DND-41 (cell line): ENCODE measurements at places on chromosomes 13 and 19.

- no peaks in the 10 kb centered on the region for H3K27me3 ChIP-seq
- DNase-seq: no peak
- no peak overlapping the region for H3K27ac ChIP-seq
- no peak overlapping the region for H3K4me3 ChIP-seq
Measured at GRCh38 chr13:111493468-111493867, 173.0 kb downstream of the TEX29 start.

DNA sequence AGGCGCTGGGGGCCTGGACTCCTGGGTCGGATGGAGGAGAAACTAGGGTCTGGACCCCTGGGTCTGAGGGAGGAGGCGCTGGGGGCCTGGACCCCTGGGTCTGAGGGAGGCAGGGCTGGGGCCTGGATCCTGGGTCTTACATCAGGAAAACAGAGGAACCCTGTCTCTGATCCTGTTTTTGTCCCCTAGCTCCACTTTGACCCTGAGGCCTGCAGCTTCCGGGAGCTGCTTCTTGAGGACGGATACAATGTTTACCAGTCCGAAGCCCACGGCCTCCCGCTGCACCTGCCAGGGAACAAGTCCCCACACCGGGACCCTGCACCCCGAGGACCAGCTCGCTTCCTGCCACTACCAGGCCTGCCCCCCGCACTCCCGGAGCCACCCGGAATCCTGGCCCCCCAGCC, 2.4 kb downstream of the FGF21 start:
- H3K27ac ChIP-seq: no peak overlapping the region
- no peak for DNase-seq
- H3K4me1 ChIP-seq: no peaks in the 10 kb centered on the region
- peaks cover 13% of the 10 kb centered on the region for H3K27me3 ChIP-seq
- H3K4me3 ChIP-seq: no peak overlapping the region

DNA sequence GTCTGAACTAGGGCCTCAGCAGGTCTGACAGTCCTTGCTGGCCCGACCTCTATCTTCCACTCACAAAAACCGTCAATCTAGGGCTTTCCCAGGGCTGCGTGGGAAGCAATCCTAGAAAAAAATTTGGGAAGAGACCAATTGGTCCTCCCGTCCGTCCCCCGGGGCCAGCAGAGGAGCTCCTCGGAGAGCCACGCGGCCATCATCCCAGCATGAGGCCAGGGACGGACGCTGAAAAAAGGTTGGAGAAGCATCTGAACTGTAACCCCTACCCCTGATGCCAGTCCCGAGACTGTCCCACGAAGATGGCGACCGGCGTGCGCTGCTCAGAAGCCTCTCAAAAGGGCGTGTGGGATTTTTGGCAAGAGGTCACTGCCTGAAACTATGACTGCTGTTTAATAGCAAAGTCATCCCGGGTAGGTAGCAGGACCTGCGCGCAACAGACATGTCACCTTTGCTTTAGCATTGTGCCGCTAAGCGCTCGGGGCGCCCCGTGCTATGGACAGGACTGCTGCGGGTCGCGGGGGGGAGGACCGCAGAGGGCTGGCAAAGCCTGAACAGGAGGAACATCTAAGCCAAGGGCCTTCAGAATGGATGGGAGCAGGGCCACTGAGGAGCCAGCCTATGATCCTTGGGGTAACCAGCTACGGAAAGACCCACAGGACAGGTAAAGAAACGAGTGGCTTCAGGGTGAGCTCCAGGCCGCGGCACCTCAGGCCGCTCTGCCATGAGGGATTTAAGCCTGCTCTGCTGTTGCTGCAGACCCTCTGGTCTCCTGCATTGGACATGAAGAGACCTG, 10.6 kb downstream of the AKAP8 start:
- H3K36me3 ChIP-seq: peaks cover 97% of the 10 kb centered on the region
- DNase-seq: no peak
- no peak overlapping the region for H3K27ac ChIP-seq
- H3K4me3 ChIP-seq: no peak overlapping the region

- no peaks in the 10 kb centered on the region for H3K4me1 ChIP-seq
- no peaks in the 10 kb centered on the region for H3K36me3 ChIP-seq
- no peak for DNase-seq
- H3K27ac ChIP-seq: no peak overlapping the region
- no peak overlapping the region for H3K4me3 ChIP-seq
Measured at GRCh38 chr13:98386637-98387036, 190.3 kb downstream of the STK24 start.

GRCh38 chr13:102999499-102999898, 66.7 kb downstream of the SLC10A2 start:
- no peaks in the 10 kb centered on the region for H3K27me3 ChIP-seq
- H3K27ac ChIP-seq: no peak overlapping the region
- no peaks in the 10 kb centered on the region for H3K36me3 ChIP-seq
- no peak overlapping the region for H3K4me3 ChIP-seq

- no peak overlapping the region for H3K4me3 ChIP-seq
- DNase-seq: no peak
- H3K27me3 ChIP-seq: no peaks in the 10 kb centered on the region
- no peaks in the 10 kb centered on the region for H3K4me1 ChIP-seq
- H3K36me3 ChIP-seq: no peaks in the 10 kb centered on the region
Measured at GRCh38 chr13:60887711-60888110, 490.7 kb downstream of the TDRD3 start.

DNA sequence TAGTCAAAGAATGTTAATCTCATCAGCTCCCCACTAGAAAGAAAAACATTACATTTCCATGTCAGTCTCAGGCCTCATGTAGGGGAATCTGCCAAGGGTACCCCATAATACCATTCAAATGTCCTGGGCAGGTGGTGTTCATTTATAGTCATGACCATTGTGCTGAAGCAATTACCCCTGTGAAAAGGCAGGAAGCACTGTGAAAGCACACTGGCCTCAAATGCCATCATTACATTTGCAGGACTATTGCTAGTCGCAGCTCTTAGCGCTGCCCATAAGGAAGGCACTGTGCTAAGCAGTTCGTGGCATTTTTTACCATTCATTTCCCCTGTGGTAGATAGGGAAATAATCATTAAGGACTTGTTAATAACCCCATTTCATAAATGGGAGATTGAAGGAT, 109.0 kb downstream of the LHFPL6 start:
- H3K27me3 ChIP-seq: no peaks in the 10 kb centered on the region
- no peak overlapping the region for H3K4me3 ChIP-seq
- H3K36me3 ChIP-seq: no peaks in the 10 kb centered on the region
- no peaks in the 10 kb centered on the region for H3K4me1 ChIP-seq

DNA sequence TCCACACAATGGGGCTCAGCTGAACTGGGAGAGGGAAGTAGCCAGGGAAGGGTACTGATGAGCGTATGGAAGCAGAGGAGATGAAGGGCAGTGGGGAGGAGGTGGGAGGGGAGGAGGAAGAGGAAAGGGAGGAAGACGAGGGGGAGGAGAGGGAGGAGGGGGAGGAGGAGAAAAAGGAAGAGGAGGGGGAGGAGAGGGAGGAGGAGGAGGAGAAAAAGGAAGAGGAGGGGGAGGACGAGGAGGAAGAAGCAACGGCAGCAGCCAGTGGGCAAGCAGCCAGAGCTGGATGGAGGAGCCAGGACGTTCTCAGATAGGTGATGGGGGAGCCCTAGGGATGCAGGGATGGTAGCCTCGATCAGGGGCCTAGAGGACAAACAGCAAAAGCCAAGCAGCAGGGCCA, 5.6 kb downstream of the CERS4 start:
- H3K4me1 ChIP-seq: no peaks in the 10 kb centered on the region
- H3K27ac ChIP-seq: no peak overlapping the region
- no peak for DNase-seq
- no peak overlapping the region for H3K4me3 ChIP-seq
- no peaks in the 10 kb centered on the region for H3K36me3 ChIP-seq

DNA sequence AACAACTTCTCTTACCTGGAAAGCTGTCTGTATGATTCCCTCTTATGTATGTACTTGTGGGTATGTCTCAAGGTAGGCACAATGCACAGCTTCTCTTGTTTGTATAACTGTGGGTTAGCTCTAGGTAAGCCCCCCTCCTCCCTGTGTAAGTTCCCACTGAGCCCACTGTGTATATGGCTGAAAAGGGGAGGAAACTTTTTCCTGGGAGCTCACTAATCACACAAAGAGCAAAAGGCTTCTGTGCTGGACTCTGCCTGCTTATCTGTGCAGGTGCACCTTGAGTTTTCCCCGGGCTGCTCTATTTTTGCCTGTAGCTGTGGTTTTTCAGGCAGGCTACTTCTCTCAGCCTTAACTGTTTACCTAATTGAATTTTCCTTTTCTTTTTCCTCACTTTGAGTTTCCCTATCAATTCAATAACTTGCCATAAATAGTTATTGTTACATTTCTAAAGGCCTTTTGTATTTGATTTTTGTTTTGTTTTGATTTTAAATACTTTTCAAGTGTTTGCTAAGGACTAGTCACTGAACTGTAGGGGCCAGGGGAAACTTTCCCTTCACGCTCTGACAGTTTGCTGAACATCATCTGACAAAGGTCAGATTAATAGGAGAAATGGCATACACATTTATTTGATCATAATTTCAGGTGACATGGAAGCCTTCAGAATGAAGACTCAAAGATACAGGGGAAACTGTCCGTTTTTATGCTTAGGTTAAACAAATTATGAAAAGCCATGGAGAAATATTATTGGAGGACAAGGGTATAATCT, 423.5 kb upstream of the ATXN8OS start:
- no peak for DNase-seq
- H3K27ac ChIP-seq: no peak overlapping the region
- H3K27me3 ChIP-seq: no peaks in the 10 kb centered on the region
- no peak overlapping the region for H3K4me3 ChIP-seq
- no peaks in the 10 kb centered on the region for H3K36me3 ChIP-seq

DNA sequence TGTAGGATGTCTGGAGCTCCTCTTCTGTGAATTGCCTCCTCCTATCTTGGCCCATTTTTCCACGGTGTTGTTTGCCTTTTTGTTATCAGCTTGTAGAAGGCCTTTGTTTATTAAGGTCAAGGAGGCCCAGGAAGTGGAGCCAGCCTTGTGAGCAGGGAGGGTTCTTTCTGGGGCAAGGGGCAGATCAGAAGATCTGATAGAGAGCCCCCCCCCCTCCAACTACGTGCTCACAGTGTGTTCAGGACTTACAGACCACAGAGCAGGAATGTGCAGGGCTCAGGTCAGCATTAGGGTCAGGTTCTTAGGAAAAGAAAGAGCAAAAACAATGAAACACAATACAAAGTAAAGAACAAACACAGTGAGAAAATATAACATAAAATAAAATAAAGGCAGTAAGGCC, 59.4 kb downstream of the CCNE1 start:
- no peaks in the 10 kb centered on the region for H3K36me3 ChIP-seq
- H3K27me3 ChIP-seq: peaks cover under 1% of the 10 kb centered on the region
- no peak overlapping the region for H3K4me3 ChIP-seq
- DNase-seq: no peak
- H3K27ac ChIP-seq: no peak overlapping the region

DNA sequence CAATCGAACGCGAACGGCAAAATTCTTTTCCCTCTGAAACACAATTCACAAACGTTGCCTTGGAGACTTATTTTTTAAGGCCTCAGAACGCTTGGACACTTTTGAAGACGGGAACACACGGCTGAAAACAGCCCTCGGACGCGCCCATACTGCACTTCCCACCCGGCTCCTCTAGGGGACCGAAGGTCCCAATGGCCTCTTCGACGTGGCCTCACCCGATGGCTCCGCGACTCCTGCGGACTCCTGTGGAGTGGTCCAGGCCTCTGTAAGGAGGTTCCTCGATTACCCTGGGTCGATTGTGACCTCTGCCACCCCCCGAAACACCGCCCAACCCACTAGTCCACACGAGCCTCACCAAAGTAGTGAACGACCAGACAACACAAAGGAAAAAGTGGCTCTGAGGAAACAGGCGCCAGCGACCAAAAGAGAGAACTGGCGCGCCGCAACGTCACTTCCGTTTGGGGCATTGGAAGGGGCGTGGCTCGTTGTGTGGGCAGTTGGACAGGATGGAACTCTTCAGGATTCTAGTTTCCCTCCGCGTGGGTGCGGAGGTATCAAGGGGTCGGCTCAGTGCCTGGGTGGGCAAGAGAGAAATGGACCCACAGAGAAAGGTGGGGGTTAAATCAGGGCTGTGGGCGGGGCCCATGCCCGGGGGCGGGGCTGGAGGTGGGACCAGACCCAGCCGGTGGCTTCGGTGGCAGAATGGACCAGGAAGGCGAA, at the start of gene ZNF560:
ZNF560 (minus strand) TSS at position 434 of the 720 bp plus-strand sequence. CDS start 23,303 bp downstream, outside the sequence.
- no peak within 1 kb of the TSS for H3K27ac ChIP-seq
- H3K4me3 ChIP-seq: no peak within 1 kb of the TSS
- H3K36me3 ChIP-seq: no peaks in the 10 kb centered on the region
- H3K27me3 ChIP-seq: no peaks in the 10 kb centered on the region
- no peak for DNase-seq
- no peaks in the 10 kb centered on the region for H3K4me1 ChIP-seq

DNA sequence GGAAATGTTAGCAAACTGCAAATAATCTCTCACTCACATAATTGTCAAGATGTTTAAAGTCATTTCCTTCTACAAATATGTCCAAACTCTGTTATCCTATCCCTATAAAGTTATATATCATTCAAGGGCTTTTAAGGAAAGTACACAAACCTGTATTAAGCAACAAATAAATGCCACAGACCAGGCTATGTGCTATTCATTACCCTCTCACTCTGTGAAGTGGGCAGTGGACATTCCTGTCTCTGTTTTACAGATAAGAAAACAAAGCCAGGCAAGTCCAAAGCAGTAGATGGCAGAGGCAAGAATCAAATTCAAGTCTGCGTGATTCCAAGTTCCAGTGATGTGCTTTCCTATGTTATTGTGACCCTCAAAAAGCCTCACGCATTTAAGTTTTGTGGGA, 140.6 kb downstream of the LHFPL6 start:
- H3K27ac ChIP-seq: no peak overlapping the region
- DNase-seq: no peak
- no peak overlapping the region for H3K4me3 ChIP-seq
- H3K27me3 ChIP-seq: no peaks in the 10 kb centered on the region
- no peaks in the 10 kb centered on the region for H3K4me1 ChIP-seq

DNA sequence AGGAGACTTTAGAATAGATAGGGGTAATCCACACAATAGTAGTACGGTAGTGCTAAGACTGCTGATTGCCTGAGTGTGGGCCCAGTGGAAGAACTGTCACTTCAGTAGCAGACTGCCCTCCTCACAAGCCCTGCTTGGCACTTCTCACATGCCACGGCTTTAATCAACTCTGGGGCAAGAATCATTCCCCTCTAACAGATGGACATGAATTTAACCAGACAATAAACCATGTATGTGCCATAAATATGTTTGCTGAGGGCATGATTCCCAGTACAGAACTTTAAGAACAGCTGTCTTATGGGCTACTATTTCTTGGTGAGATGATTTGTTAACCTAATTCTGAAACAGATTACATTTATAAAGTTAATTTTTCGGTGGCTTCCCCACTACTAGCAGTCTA, 22.0 kb downstream of the DPY19L3 start:
- H3K27ac ChIP-seq: no peak overlapping the region
- H3K36me3 ChIP-seq: peaks cover 4% of the 10 kb centered on the region; the same call in 1 of the 2 replicates
- H3K27me3 ChIP-seq: no peaks in the 10 kb centered on the region
- DNase-seq: no peak
- H3K4me1 ChIP-seq: no peaks in the 10 kb centered on the region
- no peak overlapping the region for H3K4me3 ChIP-seq
